ENCODE measurements at places on chromosomes 3 and 15.

- no peak for DNase-seq
Observed at GRCh38 chr15:57451555-57451954, 75.2 kb downstream of the CGNL1 start.

DNA sequence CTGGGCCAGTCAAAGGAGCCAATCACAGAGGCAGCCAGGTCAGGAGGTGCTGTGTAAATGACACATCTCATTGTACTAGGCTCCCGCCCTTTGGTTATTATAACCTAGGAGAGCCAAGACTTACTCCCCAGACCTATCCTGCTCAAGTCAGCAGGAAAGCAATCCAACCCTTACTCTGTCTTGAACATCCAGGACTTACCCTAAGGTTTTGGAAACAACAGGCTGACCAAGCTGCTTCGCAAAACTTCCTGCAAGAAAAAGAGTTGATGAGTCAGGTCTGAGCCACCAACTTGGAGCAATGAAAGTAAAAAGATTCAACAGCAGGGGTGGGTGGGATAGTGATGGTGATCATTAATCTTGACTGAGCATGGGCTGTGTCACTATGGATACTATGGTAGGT is 144.4 kb downstream of the MYLK start:
- peak; percentile 55 for DNase-seq

GRCh38 chr3:139746481-139746880 is 68.7 kb upstream of the NMNAT3 start:
- DNase-seq: no peak

DNA sequence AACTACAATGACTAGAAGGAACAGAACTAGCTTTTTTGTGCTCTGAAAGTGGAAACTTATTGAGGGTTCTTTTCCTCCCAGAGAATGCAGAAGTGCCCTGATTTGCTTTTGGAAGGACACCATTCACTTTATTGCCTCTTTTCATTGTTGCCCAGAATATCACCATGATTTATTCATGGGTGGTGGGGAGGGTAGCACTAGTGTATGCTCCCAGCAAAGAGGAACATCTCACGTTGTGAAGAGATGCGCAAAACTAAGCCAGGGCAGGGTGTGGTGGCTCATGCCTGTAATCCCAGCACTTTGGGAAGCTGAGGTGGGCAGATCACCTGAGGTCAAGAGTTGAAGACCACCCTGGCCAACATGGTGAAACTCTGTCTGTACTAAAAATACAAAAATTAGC is 31.4 kb downstream of the FLNB start:
- DNase-seq: no peak
